ENCODE measurements at places on chromosomes 6 and 20.
A peak's percentile ranks its signal among the peaks of the same experiment; 100 is the strongest.

- no peak for DNase-seq
Observed at GRCh38 chr20:16364320-16364687, 208.9 kb downstream of the KIF16B start.

GRCh38 chr6:119858901-119859300 is 509.3 kb upstream of the MAN1A1 start:
- no peak for DNase-seq

DNA sequence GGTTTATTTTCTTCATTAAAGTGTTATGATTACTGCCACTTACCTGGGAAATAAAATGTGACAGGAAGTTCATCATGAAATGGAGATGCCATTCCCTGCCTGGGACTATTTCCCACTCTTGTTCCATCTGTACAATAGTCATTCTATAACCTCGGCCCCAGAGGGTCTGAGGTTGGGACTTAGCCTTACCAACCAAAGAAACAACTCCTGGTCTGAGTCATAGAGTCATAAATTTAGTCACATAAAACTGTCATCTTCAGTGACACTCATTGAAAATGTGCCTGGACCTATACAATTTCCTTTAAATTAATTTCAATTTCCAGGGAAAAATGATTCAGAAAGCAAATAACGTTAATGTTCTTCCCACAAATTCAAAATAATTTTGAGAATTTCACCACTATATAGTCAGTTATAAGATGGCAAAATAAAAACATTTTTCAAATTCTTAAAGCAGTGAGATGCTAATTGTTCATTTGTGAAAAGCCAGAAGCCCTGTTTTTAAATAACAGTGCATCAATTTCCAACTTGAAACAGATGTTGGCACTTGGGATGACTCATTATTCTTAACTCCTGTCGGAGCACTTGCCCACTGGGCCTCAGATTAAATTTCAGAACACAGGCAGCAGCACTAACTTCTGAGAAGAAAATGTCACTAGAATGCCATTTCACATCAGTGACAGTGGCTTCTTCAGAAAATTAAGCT is 201.2 kb upstream of the SMLR1 start:
- DNase-seq, result peak; percentile 4

DNA sequence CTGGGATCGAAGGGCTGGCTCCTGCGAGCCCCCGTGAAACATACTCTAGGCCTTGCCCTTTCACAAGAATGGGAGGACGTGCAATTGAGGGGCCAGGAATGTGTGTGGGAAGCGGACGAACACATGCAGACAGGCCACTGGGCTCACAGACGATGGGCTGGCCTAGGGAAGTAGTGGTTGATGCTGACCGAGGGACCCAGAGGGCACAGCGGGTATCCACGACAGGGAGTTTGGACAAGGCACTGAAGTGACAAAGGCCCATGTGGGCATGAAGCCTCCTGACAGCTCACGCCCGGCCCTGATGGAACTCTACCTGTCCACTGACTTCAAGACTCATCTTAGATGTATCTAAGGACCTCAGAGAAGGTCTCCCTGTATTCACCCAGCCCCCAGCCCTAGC is 52.2 kb downstream of the MYH7B start:
- no peak for DNase-seq

- no peak for DNase-seq
Observed at GRCh38 chr6:7143476-7143974, 35.8 kb downstream of the RREB1 start.

DNA sequence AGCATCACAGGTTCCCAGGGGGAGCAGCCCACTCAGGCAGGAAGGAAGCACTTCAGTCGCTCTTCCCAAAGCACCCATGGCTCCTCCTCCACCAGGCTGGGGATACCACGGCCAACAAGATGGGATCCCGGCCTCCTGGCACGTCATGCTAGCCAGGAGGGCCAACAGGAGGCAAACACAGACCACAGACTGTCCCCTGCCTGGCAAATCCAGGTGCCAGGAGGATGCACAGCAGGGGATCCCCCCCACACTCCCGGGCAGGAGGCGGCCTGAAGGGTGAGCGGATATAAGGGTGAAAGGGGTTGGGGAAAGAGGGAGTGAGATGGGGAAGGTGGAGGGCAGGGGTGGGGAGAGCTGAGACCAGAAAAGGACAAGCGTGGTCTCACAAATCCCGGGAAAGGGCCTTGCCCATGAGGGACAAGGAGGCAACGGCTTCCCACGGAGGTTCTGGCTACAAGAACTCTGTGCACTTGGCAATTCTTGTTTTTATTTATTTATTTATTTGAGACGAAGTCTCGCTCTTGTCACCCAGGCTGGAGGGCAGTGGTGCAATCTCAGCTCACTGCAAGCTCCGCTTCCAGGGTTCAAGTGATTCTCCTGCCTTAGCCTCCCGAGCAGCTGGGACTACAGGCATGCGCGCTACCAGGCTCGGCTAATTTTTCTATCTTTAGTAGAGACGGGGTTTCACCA is 7.2 kb downstream of the PXDC1 start:
- DNase-seq, result no peak

GRCh38 chr20:59223182-59223601 is 59.6 kb downstream of the ZNF831 start:
- DNase-seq, result no peak

Measured in GM18507 (cell line).